K562 (cell line): ENCODE measurements at places on chromosomes 1 and 21. TPM values are rescaled to one million over a fixed set of nuclear protein-coding genes. Genes with fewer than 3 reads are reported as not detected.
A peak's percentile ranks its signal among the peaks of the same experiment; 100 is the strongest.

- DNase-seq: no peak
Measured at GRCh38 chr1:179091691-179092165, 9.9 kb downstream of the TOR3A start.

- no peak for DNase-seq
Measured at GRCh38 chr1:169479363-169480066, 6.2 kb downstream of the SLC19A2 start.

GRCh38 chr21:45388611-45389296 lies 16.2 kb upstream of the COL18A1 start:
- DNase-seq: no peak

SPATA21 gene
- 0.13 TPM in 1 of 2 replicates, not detected in the other for total RNA-seq

DNA sequence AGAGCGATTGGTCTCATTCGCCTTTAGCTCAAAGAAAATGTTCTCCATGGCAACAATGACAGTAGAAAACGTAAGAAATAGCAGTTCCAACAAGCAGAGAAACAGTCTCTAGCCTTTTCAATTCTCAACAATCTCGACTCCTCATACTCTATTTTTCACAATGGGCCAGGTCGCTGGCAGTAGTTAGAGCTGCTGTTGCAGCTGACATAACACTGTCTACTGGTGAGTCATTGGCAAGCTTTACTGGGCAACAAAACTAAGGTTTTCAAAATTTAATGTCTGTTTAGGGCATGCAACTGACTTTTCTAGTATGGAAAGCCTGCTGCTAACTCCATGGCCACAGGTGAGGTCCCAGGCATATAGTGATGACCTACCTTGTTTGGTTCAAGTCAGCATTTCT lies 221.1 kb upstream of the KAZN start:
- no peak for DNase-seq

PEAR1 gene
- 5.2 and 6.1 TPM in 2 replicates for total RNA-seq

DNA sequence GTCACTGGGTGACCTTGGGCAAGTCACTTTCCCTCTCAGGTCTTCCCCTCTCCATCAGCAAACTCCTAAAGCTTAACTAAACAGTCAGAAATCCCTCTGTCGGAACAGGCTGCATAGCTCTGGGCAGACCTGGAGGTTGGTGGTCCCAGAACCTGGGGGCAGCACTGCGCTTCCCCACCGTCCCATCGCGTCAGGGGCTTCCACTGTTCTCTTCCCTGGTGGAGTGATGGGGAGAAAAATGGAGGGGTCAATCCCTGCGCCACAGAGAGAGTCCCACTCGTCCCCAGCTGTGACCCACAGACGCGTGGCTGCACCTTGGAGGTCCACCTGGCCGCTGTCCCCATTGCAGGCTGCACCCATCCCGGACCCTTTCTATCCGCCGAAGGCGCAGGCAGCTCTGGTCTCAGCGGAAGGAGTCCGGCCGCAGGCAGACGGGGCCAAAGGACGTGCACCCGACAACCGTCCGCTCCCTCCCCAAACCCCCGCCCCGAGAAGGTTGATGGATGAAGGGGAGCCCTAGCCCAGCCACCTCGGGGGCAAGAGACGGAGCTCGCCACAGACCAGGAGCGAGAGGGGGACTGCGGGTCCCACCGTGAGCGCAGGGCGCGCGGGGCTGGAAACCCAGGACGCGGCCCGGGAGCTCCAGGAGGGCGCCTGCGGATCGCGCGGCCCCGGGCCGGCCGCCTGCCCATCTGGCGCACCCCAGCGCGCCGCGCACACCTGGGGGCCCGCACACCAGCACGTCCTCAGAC lies 588 bp upstream of the WNT3A start:
- DNase-seq: no peak

- DNase-seq: no peak
Measured at GRCh38 chr1:228177721-228178710, 12.4 kb downstream of the IBA57 start.

GRCh38 chr21:28644762-28645161 lies 347.9 kb downstream of the LTN1 start:
- no peak for DNase-seq

- DNase-seq: no peak
Measured at GRCh38 chr1:192489047-192489446, 86.5 kb upstream of the RGS1 start.

- peak; percentile 83 for DNase-seq
Measured at GRCh38 chr1:159929155-159930051, 4.1 kb upstream of the TAGLN2 start.

COL11A1 gene
- total RNA-seq: 0.07 and 0.09 TPM in 2 replicates

GRCh38 chr21:31531967-31532366 lies 127.5 kb upstream of the SOD1 start:
- no peak for DNase-seq

DNA sequence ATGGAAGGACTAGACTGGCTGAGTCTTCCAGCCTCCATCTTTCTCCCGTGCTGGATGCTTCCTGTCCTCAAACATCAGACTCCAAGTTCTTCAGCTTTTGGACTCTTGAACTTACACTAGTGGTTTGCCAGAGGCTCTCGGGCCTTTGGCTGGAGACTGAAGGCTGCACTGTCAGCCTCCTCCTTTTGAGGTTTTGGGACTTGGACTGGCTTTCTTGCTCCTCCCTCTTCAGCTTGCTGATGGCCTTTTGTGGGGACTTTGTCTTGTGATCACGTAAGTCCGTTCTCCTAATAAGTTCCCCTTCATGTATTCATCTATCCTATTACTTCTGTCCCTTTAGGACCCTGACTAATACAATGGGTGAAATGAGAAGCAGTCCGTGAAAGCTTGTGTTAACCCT lies 196.4 kb downstream of the KAZN start:
- no peak for DNase-seq

DNA sequence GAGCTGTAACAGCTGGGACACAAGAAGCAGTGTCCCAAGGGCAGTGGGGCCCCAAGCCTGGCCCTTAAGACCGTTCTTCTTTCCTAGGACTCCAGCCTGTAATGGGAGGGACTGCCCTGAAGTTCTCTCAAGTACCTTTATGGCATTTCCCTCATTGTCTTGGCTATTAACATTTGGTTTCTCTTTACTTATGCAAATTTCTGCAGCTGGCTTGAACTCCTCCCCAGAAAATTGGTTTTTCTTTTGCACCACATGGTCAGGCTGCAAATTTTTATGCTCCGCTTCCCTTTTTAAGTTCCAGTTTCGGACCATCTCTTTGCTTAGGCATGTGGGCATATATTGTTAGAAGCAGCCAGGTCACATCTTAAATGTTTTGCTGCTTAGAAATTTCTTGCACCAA lies 3.1 kb upstream of the MROH9 start:
- no peak for DNase-seq

DNA sequence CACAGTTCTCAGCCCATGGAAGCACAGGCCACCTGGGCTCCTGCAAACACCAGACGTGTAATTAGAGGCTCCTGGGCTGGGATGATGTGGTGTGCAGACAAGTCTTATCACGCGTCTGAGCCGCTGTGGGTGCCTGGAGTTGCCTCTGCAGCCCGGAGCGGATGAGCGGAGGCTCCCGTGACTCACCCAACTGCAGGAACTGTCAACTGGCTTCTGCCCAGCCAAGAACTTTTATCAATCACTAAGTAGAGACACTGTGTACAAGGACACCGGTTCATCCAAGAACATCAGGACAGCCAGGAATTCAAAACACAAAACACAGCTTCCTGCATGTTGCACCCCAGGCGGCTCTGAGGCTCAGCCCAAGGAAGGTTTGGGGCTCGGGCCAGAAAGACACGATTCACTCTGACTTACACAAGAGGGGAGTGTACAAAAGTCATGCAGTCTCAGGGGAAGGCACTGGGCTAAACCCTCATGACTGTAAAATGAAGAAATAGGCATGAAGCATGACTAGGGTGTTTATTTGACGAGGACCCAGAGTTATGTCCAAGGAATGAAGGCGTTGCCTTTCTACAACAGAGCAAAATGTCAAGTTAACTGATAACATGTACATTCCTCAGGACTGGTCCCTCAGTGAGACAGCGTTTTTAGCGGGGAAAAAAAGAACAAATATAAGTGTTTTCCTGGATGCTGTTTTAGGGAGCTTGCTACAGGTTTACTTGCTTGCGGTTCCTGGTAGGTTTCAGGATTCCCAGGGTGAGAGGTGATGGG lies 21.1 kb downstream of the ERRFI1 start:
- DNase-seq: peak; percentile 95

LCE2B gene
- not detected in 2 replicates for total RNA-seq

SDC3 gene
- total RNA-seq: 39.4 and 44.1 TPM in 2 replicates

DNA sequence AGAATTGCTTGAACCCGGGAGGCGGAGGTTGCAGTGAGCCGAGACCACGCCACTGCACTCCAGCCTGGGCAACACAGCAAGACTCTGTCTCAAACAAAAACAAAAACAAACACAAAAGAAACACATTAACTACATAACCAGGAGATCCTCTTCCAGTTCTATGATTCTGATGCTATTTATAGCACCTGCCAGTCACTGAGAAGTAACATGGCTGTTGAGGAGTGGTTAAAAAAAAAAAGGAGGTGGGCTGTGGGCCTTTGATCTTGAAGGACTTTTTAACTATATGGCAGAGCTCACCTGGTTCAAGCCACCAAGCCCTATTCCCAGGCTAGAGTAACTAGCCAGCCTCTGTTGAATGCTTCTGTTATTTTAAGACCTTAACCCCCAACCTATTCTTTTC lies 148.8 kb downstream of the ZBTB18 start:
- DNase-seq: no peak

DNA sequence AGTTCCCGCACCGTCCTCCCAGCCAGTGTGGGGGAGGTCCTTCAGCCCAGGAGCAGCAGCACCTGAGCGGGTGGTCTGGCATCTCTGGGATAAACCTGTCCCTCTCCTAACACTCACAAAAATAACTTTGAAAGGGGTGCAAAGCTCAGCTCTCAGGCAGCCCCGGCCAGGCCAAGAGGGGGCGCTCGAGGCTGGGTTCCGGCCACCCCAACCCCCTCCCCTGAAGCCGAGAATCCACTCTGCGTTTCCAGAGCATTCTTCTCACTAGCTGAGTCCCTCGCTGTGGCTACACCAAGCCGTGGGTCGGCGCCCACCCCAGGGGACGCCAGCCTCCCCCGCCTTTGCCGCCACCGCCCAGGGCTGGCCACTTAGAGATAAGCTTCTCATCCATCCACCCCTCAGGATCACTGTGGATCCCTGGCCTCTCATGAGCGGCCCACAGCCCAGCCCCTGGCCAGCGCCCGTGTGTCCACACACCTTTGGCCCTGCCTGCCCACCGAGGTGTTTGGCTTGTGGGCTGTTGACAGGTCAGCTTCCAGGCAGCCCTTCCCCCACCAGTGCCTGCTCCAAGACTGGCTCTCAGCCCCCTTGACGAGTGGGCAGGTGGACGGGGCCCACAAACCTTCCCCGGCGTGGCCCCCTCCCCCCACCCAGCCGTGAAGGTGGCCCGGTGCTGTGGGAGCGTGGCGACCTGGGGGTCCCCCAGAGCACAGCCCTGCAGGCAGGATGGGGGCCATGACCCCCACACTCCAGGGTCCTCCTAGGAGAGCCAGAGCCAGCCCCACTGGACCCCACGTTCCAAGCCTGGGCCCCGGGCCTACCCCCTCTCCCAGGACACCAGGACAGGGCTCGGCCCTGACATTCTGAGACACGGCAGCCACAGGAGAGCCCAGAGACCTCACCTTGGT lies 1.9 kb downstream of the FTCD start:
- DNase-seq: peak; percentile 96
